ENCODE measurements at places on chromosomes 6 and 20. TPM values are rescaled to one million over a fixed set of nuclear protein-coding genes. Genes with fewer than 3 reads are reported as not detected.

RTF2 gene
- polyA plus RNA-seq = 101 TPM

COL19A1 gene
- 3.3 TPM for polyA plus RNA-seq

MEP1A gene
- polyA plus RNA-seq = not detected

PPIL4 gene
- polyA plus RNA-seq = 28.9 TPM

B3GAT2 gene
- polyA plus RNA-seq = 1.3 TPM

MCHR2 gene
- not detected for polyA plus RNA-seq

NRSN2 gene
- polyA plus RNA-seq = 24.4 TPM

SPATS1 gene
- polyA plus RNA-seq = not detected

EBF4 gene
- polyA plus RNA-seq = 9.0 TPM

UBE2C gene
- 27.1 TPM for polyA plus RNA-seq

MUC22 gene
- polyA plus RNA-seq = not detected

SNX21 gene
- polyA plus RNA-seq = 24.3 TPM

SLC17A3 gene
- not detected for polyA plus RNA-seq

C20orf141 gene
- not detected for polyA plus RNA-seq

MTCH1 gene
- polyA plus RNA-seq = 101 TPM

UNC93A gene
- not detected for polyA plus RNA-seq

KCNQ5 gene
- polyA plus RNA-seq = 0.85 TPM

RAE1 gene
- 22.9 TPM for polyA plus RNA-seq
